Peyer's patch (tissue), 4 donors: ENCODE measurements at places on chromosomes 6 and 20.

DNA sequence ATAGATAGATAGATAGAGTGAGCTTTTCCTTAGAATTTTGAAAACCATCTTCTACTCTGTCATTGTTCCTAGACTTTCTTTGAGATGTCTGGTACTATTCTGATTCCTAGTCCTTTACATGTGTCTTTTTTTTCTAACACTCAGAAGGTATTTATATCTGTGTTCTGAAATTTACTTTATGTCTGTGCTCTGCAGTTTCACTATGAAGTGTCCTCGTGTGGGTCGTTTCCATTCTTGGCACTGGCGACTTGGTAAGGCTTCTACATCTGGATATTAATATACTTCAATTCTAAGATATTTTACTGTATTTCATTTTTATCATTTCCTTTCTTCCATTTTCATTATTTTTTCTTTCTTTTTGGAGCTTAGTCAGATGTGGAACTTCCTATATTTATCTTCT is 87.0 kb downstream of the FHL5 start:
- no peak for DNase-seq

GRCh38 chr6:16146028-16146427 is 17.1 kb downstream of the MYLIP start:
- no peak for DNase-seq

- DNase-seq, result no peak
Measured at GRCh38 chr6:151205721-151206600, 33.8 kb upstream of the AKAP12 start.

DNA sequence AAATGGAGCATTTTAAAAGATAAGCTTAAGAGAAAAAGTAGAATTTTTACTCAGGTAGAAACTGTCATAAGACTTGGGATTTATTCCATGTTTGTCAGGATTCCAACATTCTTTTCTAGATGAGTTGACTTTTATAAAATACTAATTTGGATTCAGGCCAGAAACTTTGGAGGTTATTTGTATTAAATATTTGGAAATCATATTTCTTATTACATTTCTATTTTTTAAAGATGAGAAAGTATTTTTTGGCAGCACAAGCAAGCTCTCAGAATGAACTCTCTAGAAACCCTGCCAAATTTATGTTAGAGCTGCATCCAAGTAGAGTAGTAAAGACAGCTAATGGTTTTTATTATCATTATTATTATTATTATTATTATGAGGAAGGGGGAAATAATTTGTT is 1014.9 kb upstream of the GJE1 start:
- DNase-seq, result no peak

GRCh38 chr20:47531458-47531857 is 29.8 kb downstream of the NCOA3 start:
- no peak for DNase-seq

DNA sequence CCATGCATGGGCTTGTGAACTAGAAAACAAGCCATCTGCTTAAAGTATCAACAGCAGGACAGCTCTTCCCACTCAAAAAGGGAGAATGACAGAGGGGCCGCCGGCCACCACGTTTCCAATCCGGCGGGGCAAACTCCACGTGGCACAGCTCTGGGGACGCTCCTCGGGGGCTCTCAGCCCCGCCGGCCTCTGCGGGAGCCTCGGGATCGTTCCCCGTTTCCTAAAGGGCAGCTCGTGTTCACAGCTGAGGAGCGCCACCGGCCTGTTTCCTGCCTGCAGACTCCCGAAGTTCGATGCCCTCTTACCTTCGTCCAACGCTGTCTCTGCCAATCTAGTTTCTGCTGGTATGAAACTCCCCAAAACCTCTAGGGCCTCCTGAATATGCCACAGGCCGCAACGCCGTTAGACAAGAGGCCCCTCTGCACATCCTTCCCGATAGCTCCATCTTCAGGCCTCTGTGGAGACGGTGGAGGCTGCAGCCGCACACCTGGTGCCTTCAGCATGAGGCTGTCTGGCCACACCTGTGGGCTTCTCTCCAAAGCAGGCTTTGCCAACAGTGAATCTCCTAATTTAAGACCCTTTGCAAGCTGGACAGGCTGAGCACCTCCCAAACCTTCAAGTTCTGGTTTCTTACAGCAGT is 46.5 kb downstream of the KCNQ2 start:
- no peak for DNase-seq

DNA sequence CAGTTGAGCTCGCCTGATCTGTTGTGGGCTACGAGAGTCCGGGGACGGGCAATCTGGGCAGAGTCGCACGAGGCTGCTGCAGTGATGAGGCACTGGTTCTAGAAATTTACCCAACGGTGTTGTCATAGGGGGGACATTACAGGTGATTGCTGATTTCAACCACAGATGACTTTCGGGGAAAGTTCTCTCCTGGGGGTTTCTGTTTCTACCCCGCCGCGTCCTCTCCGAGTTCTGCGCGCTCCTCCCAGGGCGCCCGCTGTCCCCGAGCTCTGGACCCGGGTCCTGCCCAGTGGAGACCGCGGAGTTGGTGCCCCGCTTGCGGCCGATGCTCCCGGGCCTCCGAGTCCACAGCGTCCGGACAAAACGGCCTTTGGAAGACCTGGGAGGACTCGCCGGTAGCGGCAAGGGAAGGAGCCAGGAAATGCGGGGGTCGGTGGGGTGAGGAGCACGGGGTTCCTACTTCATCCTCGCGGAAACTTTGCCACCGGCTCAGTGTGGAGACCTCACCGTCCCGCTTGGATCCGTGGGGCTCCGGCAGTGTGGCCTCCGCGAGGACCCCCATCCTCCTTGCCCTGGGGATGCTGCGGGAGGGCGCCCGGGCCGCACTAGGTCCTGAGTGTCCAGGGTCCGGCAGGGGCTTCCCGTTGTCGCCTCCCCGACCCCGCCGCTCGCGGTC is 12.3 kb upstream of the RAET1L start:
- no peak for DNase-seq

DNA sequence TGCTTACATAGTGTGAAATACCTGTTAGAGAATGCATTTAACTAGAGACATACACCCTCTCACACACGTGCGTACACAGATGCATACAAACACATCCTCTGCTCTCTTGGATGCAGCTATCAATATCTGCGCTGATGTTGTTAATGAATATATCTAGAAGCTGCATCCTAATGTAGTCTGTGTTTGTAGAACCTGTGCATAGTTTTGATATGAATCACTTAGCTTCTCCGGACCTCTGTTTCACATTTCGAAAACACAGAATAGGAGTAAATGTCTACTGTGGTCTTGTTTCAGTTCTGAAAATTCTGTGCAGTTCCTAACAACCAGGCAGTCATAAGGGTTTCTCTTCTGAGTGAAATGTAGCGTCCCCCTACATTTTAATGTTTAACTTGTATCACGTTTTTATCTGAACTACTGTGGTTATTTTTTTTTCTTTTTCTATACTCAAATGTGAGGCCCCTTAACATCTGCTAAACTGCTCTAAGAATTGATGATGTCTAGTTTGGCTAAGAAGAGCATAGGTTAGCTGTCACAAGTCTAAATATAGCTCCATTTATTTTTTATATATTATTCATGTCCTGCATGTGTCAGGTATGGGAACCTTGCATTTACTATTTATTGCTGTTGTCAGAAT is 254.5 kb downstream of the TMEM242 start:
- DNase-seq, result no peak

DNA sequence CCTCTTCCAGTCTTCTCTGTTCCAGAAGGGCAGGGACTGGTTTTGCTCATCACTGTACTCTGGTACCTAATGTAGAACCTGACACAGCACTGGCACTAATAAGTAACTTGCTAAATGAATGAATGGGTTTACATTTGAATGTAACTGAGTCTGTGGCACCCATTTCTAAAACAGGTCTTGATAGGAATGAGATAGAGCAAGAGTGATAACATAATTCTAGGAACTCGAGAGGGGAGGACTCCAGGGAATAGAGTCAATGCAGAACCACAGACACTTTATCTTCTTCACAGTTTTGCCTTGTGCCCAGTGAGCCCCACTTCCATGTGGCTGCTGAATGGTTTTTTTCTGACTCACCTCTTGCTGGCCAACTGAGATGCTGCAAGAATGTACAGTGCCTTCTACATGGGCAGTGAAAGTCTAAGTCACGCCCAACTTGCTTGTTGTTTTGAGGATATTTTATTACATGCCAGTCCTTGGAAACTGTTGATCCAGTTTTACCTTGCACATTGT is 61.1 kb downstream of the TBC1D7 start:
- no peak for DNase-seq

- no peak for DNase-seq
Measured at GRCh38 chr20:44297721-44298120, 13.3 kb downstream of the FITM2 start.

DNA sequence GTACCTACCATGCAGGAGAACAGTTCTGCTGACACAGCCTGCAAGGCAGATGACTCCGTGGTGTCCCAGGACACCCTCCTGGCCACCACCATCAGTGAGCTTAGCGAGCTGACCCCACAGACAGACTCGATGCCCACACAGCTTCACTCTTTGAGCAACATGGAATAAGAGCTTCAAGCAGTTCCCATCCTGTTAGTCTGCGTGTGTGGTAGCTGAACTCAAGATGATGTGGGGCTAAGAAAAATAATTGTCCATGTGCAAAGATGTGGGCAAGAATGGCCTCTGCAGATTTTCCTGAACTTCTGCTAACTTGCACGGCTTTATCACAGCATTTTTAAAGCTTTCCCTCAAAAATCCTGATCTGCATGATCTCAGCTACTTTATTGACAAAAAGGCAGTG is 8.3 kb downstream of the GZF1 start:
- DNase-seq, result no peak
